ENCODE measurements at places on chromosomes 11 and 22. TPM values are rescaled to one million over a fixed set of nuclear protein-coding genes. Genes with fewer than 3 reads are reported as not detected.

Gene FAM180B
- 0.19 TPM for total RNA-seq

DNA sequence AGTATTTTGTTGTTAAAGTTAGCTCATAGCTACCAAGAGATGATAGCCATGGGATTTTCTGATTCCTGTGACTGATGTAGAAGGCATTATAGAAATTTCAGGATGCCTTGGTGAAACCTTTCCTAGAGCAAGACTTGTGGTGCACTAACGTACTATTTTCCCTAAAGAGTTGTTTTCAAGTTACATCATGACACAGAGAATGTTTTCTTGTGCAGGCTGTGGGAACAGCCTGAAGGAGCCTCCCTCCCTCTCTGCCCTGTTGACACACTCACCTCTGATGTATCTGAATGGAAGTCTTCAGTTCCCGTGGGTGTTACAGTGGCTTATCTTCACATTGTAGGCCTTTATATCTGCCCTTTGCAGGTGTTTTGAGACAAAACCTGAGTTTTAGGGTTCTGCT, 121.6 kb downstream of the LDLRAD3 start:
- no peak for DNase-seq

GRCh38 chr11:75236062-75236461, 4.5 kb upstream of the TPBGL start:
- DNase-seq = no peak

GRCh38 chr11:9861860-9862725, 198.2 kb downstream of the SWAP70 start:
- peak; percentile 84 for DNase-seq

Measured in activated CD4-positive, alpha-beta T cell treated with anti-CD3 and anti-CD28 coated beads, Interleukin-2, amount 10 ng/mL, durations not matched to agents 24 days and 14 days (primary cell).